ENCODE measurements at places on chromosomes 16 and 17. TPM values are rescaled to one million over a fixed set of nuclear protein-coding genes. Genes with fewer than 3 reads are reported as not detected.
A peak's percentile ranks its signal among the peaks of the same experiment; 100 is the strongest.

Gene CDRT15L2
- total RNA-seq, result not detected

Gene GPR179
- not detected for total RNA-seq

GRCh38 chr17:49880291-49881053 lies 32.6 kb upstream of the TAC4 start:
- no peak overlapping the region for H3K27ac ChIP-seq
- peak; percentile 96 for DNase-seq
- peaks cover 9% of the 10 kb centered on the region for H3K4me1 ChIP-seq
- H3K27me3 ChIP-seq, result peaks cover 4% of the 10 kb centered on the region

GRCh38 chr17:36468903-36469635 lies 17.4 kb upstream of the ZNHIT3 start:
- no peaks in the 10 kb centered on the region for H3K4me1 ChIP-seq
- no peak for DNase-seq
- H3K36me3 ChIP-seq, result no peaks in the 10 kb centered on the region

Gene ABCA6
- total RNA-seq, result 176 TPM

DNA sequence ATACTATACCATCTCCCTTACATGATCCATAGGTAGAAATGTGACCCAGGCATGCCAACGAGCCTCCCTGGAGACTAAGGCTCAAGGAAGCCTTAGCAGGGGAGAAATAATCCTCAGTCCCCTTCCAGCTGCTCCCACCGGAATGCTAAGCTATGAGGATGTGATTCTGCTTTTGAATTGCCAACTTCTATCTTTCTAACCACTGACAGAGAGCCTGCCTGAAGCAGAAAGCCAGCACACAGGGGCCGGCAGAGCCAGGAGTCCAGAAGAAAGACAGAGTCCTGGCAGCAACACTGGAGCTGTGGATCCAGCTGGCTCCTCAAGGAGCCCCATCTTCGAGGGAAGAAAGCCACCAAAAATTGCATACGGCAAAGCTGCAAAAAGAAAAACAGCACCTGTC lies 579.6 kb upstream of the CDH5 start:
- no peaks in the 10 kb centered on the region for H3K27me3 ChIP-seq
- no peaks in the 10 kb centered on the region for H3K36me3 ChIP-seq
- no peak for DNase-seq
- no peaks in the 10 kb centered on the region for H3K4me1 ChIP-seq
- no peak overlapping the region for H3K4me3 ChIP-seq

GRCh38 chr17:63928172-63928666 lies 3.9 kb downstream of the CD79B start:
- H3K4me1 ChIP-seq, result peaks cover 24% of the 10 kb centered on the region
- H3K4me3 ChIP-seq, result no peak overlapping the region
- H3K27me3 ChIP-seq, result no peaks in the 10 kb centered on the region
- no peak overlapping the region for H3K27ac ChIP-seq
- H3K36me3 ChIP-seq, result no peaks in the 10 kb centered on the region

DNA sequence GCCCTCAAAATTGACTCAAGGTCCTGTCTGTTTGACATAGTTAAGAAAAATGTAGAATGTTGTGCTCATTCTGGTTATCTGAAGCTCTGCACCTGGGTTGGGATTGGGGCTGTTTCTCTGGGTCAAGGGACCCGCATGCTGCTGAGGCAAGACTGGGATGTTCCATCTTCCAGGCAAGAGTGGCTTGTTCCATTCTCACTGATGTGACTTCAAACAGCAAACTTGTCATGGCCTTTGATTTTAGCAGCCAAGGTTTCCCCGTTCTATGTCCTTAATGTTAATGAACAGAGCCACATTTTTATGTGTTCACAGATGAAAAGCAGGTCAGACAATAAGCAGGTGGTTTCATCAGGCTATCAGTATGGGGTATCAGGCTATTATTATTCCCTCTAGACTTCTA lies 25.7 kb downstream of the ST6GALNAC1 start:
- H3K36me3 ChIP-seq, result no peaks in the 10 kb centered on the region
- no peak overlapping the region for H3K27ac ChIP-seq
- H3K27me3 ChIP-seq, result no peaks in the 10 kb centered on the region
- DNase-seq, result no peak
- no peaks in the 10 kb centered on the region for H3K4me1 ChIP-seq

Gene C16orf92
- not detected for total RNA-seq

Gene ABCA10
- 2.8 TPM for total RNA-seq

DNA sequence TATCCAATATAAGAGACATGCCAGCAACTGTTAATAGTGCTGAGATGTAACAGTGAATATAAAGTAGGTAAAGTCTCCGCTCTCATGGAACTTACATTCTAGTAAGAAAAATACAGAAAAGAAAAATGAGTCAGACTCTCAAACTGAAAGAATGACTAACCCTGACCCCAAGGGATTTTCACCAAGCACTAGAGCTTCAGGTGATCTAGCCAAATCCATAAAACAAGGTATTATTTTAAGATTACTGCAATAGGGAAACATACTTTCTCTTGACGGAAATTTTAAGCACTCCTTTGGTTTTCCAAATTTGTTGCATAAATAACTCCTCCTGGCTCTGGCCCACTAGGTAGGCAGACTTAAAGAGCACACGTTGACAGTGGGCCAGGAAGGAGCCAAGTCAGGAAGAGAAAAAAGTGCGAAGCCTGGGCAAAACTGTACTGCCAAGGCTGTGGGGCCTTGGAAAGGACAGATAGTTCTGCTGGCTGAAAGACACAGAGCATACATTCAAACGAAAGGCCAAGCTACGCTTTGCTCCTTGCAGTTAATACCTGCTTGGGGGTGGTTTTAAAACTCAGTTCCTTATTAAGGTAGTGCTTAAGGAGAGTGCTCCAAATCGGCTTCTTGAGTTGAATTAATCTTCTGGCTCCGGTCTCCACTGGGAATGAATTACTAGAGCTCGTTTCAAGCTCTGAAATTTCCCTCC lies 1.4 kb downstream of the GOT2 start:
- DNase-seq, result no peak
- no peaks in the 10 kb centered on the region for H3K36me3 ChIP-seq
- H3K4me3 ChIP-seq, result peak overlapping the region; percentile 90
- H3K27ac ChIP-seq, result no peak overlapping the region

Gene DCTN5
- 43.7 TPM for total RNA-seq

DNA sequence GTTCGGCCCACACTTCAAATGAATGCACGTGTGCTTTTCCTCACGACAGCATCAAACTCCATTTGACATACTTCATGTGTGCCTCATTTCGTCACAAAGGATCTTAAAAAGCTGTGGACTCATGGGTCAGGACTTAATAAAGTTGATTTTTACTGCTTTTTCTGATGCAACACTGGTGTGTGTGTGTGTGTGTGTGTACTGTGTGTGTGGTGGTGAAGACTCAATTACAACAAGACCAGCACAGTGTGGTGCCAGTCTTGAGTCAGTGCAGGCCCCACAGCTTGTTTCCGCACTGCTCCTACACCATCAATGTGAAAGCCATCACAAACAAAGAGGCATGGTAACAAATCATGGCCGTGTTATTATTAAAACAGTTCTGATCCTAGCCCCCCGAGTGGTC lies 17.7 kb downstream of the CDIP1 start:
- DNase-seq, result no peak
- peaks cover 5% of the 10 kb centered on the region for H3K4me1 ChIP-seq
- no peak overlapping the region for H3K4me3 ChIP-seq
- no peaks in the 10 kb centered on the region for H3K36me3 ChIP-seq
- H3K27ac ChIP-seq, result no peak overlapping the region
- no peaks in the 10 kb centered on the region for H3K27me3 ChIP-seq

DNA sequence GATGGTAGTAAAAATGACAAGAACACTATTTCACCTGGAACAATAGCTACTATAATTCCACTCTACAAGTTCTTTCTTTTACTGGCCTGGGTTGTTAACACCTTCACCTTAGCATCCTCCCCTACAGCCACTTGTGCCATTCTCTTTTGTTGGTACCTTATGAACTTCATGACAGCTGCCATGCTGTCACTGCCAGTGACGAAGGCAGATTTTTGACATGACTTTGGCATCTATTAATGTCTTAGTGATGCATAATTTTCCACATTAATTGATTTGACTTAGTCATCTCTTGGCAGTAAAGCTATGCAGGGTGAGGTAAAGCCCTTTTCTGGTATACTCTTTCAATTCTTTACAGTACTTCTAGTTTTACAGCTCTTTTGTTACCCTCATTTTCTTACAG lies 207.9 kb downstream of the TANC2 start:
- no peaks in the 10 kb centered on the region for H3K36me3 ChIP-seq
- no peak for DNase-seq
- no peak overlapping the region for H3K4me3 ChIP-seq
- no peak overlapping the region for H3K27ac ChIP-seq
- H3K27me3 ChIP-seq, result no peaks in the 10 kb centered on the region

- H3K36me3 ChIP-seq, result no peaks in the 10 kb centered on the region
- DNase-seq, result no peak
- H3K27ac ChIP-seq, result no peak overlapping the region
- H3K4me3 ChIP-seq, result no peak overlapping the region
- peaks cover 17% of the 10 kb centered on the region for H3K4me1 ChIP-seq
Measured at GRCh38 chr17:55601874-55602364, 90.7 kb upstream of the SMIM36 start.

Gene RUNDC3A
- total RNA-seq, result 2.6 TPM

- no peaks in the 10 kb centered on the region for H3K4me1 ChIP-seq
- peaks cover 77% of the 10 kb centered on the region for H3K36me3 ChIP-seq
- H3K27ac ChIP-seq, result no peak overlapping the region
- H3K27me3 ChIP-seq, result no peaks in the 10 kb centered on the region
Measured at GRCh38 chr17:16428098-16428882, 12.9 kb downstream of the TRPV2 start.

Gene CDH11
- 91.0 TPM for total RNA-seq

GRCh38 chr17:37045351-37045922 lies 96.7 kb downstream of the AATF start:
- DNase-seq, result no peak
- H3K4me3 ChIP-seq, result no peak overlapping the region

Gene CAPN15
- 67.3 TPM for total RNA-seq

DNA sequence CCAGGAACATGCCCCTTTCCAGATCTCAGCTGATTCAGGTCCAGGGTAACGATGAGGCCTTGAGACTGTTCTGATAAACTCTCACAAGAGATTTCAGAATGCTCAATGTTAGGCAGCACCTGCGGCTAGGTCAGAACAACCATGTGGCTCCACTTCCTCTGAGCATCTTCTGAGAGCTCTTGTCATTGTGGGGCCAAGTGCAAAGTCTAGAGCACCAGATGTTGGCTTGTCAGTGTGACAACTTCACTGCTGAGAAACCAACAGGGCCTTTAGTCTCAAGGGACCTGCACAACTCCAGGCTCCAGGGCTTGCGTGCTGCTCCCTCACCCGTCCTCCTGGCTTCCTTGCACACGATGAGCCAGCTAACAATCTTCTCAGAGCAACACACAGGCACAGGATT lies 29.0 kb downstream of the FCSK start:
- no peaks in the 10 kb centered on the region for H3K27me3 ChIP-seq
- H3K4me1 ChIP-seq, result peaks cover 19% of the 10 kb centered on the region
- no peak overlapping the region for H3K4me3 ChIP-seq
- no peak for DNase-seq

DNA sequence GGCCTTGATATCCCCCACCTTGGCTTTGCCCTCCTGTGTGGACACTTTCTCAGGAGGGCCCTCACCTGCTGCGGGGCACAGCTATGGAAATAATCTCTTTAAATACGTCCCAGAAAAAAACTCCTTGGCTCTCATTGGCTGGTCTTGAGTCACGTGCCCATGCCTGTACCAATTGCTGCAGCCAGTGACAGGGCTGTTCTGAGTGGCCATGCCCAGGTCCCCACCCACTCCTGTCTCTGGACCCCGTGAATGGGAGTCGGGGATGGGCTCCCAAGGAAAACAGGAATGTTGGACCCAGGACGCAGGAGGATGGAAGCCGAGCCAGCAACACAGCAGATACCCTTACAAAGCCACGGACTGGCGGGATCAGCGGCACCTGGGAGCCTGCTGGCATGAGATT lies 53.1 kb upstream of the CDR2 start:
- H3K27ac ChIP-seq, result no peak overlapping the region
- DNase-seq, result no peak

Gene NPIPA1
- total RNA-seq, result 189 TPM

DNA sequence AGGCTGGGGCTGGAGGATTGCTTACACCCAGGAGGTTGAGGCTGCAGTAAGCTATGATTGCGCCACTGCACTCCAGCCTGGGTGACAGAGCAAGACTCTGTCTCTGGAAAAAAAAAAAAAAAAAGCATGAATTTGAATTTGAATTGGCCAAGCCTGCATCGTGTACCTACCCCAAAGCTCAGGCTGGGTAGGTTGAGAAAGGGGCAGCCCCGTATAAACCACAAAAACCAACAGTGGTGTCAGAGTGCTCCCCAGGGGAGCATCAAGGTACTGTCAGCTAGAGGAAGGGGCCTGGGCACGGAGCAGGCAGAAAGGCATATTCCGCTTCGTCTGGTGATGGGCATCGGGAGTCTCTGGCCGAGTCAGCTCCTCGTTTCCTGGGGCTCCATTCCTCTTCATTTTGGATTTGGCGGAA lies 40.9 kb downstream of the RAP1GAP2 start:
- no peaks in the 10 kb centered on the region for H3K36me3 ChIP-seq
- H3K27ac ChIP-seq, result no peak overlapping the region
- no peak for DNase-seq
- H3K4me3 ChIP-seq, result no peak overlapping the region
- H3K27me3 ChIP-seq, result no peaks in the 10 kb centered on the region
- no peaks in the 10 kb centered on the region for H3K4me1 ChIP-seq

Gene KRT33B
- not detected for total RNA-seq

DNA sequence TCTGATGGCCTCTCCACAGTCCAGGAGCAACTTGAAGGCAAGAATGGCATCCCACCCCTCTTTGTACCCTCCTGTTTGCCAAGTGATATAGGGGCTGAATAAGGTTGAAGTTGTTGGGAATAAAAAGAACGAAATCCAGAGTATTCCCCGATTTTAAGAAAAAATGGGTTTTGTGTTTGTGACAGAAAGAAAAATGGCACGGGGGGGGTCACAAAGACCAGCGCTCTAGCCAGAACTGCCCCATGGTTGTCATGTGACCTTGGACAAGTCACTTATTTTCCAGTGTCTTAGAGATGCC lies 1.7 kb upstream of the HEXIM1 start:
- H3K4me3 ChIP-seq, result peak overlapping the region; percentile 79
- no peaks in the 10 kb centered on the region for H3K27me3 ChIP-seq
- H3K4me1 ChIP-seq, result peaks cover 39% of the 10 kb centered on the region
- peak overlapping the region; percentile 99 for H3K27ac ChIP-seq
- H3K36me3 ChIP-seq, result no peaks in the 10 kb centered on the region
- DNase-seq, result no peak

Gene STH
- total RNA-seq, result not detected

GRCh38 chr16:79274264-79274663 lies 326.3 kb downstream of the MAF start:
- no peak overlapping the region for H3K27ac ChIP-seq
- no peaks in the 10 kb centered on the region for H3K4me1 ChIP-seq
- no peak overlapping the region for H3K4me3 ChIP-seq
- no peaks in the 10 kb centered on the region for H3K36me3 ChIP-seq
- no peaks in the 10 kb centered on the region for H3K27me3 ChIP-seq
- DNase-seq, result no peak

- peaks cover 52% of the 10 kb centered on the region for H3K4me1 ChIP-seq
- DNase-seq, result no peak
- no peaks in the 10 kb centered on the region for H3K27me3 ChIP-seq
- no peak overlapping the region for H3K4me3 ChIP-seq
Measured at GRCh38 chr17:15239491-15239890, 25.6 kb downstream of the PMP22 start.

Data from upper lobe of left lung (tissue), 6 donors.